Non-pigmented ciliary epithelial cell (primary cell): ENCODE measurements at places on chromosomes 6 and 20.

DNA sequence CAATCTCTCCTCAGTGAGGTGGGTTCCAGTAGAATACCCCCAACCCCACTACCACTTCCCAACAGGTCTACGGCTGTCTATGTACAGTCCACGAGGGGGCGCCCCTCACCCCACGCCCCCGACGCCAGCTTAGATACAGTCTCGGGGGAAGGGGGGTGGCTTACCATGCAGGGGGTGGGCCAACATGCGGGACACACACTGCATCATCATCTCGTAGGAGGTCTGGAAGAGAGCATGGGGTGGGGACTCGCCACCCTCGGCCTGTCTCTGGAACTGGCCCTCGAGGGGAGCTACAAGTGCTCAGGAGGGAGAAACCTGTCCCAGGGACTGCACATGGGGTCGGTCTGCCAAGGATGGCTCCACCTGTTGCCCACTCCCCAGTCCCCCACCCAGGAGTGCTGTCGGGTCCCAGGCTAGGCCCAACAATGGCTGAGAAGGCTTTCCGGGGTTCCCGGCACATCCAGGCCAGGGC is 8.5 kb downstream of the MTCH1 start:
- DNase-seq, result no peak

- DNase-seq, result peak; percentile 14
These were observed 153.1 kb upstream of the SIM1 start for GRCh38 chr6:100617633-100618350.

DNA sequence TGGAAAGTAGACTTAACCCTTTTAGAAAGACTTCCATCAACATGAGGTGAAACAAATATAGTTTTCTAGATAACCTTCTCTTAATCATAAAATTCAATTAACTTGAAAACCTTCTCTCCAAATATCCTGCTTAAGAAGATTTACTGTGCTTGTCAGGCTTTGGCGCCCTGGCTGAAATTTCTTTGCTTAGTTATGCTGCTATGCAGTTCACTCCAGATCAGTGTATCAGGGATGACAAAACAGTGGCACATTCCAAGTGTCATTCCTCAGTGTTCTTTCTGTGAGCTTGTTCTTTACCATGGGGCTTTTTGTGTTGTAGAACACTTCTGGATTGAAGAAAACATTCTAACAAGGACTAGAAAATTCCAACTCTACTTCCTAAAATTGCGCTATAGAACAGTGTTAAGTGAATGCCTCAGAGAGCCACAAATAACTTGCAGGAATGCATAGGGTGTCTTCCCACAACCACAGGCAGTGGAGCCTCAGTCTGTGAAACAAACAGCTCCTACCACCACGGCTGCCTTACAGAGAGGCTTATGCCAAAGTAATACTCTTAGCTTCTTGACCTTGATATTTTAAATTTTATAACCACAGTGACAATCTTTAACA is 443.6 kb downstream of the CDC5L start:
- no peak for DNase-seq

DNA sequence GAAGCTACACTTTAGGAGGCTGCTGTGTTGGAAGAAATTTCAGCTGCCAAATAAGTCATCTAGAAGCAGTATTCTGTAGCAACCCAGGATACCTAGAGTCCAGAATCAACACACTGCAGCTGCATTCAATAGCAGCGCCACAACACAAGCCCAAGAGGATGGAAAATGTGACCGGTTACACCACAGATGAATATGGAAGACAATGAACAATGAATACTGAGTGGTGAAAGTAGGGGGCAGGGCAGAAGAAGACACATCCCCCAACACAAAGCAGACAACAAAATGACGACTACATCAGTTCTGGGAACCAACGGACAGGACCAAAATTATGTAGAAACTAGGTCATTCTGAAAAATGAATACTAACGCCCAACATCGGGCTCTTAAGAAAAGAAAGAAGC is 38.2 kb downstream of the KIF6 start:
- no peak for DNase-seq

GRCh38 chr6:170046791-170047626 is 243.9 kb downstream of the DLL1 start:
- no peak for DNase-seq

GRCh38 chr20:5072756-5073659 is 46.8 kb downstream of the PCNA start:
- no peak for DNase-seq

GRCh38 chr6:148611213-148611612 is 135.6 kb upstream of the UST start:
- DNase-seq, result no peak

- DNase-seq, result no peak
These were observed 14.3 kb upstream of the MAP1LC3A start for GRCh38 chr20:34544109-34544796.

DNA sequence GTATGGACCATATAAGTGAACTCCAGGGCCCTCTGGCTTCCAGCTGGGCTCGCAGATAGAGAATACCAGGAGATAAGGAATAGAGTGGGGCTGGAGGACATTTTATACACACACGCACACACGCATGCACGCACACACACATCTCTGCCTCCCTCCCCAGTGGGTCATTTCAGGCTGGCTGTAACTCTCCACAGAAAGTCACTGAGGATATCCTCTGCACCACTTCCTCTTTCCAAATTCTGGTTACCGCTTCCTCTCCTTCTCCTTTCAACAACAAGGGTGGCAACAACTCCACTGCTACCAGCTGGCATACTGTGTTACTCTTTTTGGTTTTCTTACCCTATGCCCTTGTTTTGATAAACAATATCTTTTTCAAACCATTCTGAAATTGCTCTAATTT is 280.2 kb downstream of the COL12A1 start:
- no peak for DNase-seq

GRCh38 chr6:134908906-134909516 is 40.9 kb downstream of the ALDH8A1 start:
- DNase-seq, result peak; percentile 92

DNA sequence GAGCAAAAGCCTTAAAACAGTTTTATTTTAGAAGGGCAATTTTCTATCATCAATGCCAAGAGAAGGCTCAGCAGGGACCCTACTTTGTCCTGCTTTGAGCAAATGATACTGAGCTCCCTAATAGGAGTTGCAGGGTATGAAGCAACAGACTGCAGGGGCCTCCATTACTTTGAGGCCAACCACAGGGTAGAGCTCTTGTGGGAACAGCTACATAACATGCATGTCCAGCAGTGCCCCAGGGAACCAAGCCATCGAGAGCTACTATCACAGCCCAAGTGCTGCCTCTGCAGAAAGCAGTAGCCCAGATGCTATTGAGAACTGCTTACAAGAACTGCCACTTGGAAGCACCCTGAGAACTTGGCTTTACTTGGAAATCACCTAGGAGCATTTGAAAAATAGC is 222.1 kb downstream of the LAMA2 start:
- no peak for DNase-seq

DNA sequence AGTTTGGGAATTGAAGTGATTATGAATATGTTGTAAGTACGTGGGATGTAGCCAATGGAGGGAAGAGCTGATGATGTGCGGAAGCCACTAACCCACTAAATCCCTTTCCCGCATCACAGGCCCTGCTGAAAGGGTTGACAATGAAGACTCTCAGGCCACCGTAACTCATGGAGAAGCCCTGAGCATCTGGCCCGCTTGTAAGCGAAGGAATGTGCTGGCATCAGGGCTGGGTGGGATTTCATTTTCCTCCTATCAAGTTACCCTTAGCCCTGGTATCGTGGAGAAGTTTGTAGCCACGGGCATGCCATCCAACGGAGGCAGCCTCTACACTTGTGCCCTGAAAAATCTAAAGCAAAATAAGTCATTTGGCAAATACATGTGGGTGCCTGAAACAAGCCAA is 355.0 kb downstream of the CDH26 start:
- DNase-seq, result no peak

DNA sequence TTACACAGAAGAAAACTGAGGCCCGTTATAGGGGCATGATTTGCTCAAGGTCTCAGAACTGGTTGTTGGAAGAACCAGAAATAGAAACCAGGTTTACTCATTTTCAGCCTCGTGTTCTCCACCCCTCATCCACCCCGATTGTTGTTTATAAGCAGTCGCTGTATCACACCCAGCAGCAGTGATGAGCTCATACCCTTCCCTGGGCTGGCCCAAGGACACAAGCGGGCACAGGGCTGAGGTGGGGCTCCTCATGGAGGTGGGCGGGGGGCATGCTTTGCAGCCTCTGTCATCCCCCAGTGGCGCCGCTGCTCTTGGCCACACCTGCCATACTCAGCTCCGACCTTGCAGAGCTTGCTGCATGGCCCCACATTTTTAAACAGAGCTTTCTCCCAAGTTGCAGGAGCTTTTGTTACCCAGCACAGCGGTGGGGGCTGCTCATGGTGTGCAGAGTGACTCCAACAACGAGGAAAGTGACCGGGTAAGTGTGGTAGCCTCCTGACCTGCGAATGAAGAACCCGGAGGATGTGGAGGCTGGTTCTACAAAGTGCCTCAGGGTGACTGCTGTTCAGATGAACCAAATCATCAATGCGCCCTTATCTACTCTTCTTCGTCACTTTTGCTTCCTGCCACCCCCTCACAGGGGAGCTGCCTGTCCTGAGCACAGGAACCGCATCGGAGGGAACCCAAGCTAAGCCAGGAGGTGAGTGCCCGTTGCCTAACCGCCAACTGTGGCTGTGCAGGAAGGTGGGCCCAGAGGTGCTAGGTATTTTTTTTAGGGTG is 43.6 kb upstream of the NKX2-2 start:
- no peak for DNase-seq

DNA sequence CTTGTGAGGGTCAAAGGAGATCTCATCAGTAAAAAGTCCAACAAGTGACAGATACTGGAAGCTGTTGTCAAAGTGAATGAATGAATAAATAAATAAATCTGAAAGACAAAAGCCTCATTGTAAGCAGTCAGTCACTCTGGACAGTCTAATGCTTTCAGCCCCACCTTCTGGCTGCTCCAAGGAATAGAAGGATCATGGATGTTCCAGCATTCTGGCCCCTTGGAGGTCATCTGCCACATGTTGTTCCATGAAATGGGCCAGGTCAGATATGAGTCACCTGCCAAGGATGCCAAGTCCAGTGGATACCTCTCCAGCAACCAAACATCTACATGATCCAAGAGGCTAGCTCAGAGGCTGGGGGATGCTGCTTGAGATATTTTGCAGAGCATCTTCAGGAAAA is 185.6 kb downstream of the BMP7 start:
- DNase-seq, result no peak

DNA sequence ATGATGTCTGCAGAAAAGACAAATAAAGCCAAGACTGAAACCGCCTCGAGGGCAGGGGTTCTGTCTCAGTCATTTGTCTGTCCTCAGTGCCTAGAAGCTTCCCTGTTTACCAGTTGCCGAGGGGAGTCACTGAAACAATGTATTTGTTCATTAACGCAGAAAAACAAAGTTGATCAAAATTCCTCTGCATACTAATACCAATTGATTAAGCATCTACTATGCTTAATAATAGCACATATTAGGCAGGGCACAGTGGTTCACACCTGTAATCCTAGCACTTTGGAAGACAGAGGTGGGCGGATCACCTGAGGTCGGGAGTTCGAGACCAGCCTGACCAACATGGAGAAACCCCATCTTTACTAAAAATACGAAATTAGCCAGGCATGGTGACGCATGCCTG is 1.8 kb upstream of the FKBP5 start:
- no peak for DNase-seq

DNA sequence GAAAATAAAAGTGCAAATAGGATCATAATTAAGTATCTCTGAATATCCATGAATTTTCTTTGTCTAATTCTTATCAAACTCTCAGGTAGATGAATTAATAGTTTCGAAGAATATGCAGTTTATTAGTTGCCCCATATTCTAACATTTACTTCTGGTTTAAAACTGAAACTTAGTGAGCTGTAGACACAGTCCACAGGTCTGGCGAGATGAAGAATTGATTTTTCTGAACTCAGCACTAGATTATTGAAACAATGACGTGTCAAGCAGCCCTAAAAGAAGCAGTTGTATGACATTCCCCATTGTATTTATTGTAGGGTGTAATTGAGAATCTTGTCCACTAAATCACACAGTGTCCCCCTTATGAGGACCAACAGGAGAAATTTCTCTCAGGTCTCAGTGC is 407.1 kb downstream of the GRIK2 start:
- DNase-seq, result no peak

DNA sequence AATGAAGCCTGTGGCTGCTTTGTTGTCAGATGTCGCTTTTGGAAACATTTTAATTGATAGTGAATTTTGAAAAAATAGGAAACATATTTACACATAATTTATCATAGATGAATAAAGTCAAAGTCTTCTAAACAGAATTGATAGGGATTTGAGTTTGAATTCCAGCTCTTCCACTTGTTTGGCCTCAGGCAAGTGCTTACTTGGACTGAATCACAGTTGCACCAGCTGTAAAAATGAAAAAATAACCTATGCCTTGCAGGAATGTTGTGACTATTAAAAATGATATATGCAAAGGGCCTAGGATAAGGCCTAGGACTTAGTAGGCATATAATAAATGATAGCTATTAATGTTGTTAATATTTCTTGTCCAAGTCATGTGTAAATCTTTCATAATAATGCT is 618.5 kb upstream of the MMS22L start:
- no peak for DNase-seq

GRCh38 chr6:15897063-15897876 is 231.6 kb upstream of the MYLIP start:
- DNase-seq, result no peak

DNA sequence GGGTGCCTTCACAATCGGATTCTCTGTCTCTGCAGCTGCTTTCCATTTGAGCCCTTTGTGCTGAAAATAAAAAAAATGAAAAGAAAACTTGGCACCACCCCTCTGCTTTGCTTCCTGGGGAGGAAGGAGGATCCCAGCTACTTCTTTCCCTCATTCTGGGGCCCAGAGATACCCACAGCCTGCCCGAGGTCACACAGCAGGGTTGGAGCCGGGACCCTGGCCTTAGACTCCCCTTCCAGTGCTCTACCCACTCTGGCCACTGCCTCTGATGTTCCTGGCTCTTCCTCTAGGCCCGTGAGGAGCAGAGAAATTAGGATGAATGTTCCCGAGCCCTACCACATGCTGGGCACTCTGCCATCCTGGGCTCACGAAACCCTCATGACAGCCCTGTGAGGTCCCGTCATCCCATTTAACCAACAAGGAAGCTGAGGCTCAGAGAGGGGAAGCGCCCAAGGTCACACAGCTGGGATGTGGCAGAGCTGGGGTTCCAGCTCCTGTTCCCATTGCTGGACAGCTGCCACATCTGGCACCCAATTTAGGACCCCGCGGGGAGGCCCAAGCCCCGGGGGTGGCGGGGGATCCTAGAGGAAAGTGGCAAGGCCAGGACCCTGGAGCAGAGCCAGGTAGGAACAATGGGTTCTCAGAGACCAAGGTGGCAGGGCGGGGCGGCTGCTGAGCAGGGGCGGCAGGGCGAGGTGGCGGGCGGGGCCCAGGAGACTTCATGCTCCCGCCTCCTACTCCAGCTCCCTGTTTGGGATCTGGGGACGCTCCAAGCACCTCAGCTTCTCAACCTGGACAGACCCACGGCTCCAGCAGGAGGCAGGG is 76.6 kb downstream of the CEBPB start:
- no peak for DNase-seq

GRCh38 chr20:48758206-48758820 is 69.5 kb downstream of the PREX1 start:
- DNase-seq, result no peak
